ENCODE measurements at places on chromosomes 1 and 21.
A peak's percentile ranks its signal among the peaks of the same experiment; 100 is the strongest.

DNA sequence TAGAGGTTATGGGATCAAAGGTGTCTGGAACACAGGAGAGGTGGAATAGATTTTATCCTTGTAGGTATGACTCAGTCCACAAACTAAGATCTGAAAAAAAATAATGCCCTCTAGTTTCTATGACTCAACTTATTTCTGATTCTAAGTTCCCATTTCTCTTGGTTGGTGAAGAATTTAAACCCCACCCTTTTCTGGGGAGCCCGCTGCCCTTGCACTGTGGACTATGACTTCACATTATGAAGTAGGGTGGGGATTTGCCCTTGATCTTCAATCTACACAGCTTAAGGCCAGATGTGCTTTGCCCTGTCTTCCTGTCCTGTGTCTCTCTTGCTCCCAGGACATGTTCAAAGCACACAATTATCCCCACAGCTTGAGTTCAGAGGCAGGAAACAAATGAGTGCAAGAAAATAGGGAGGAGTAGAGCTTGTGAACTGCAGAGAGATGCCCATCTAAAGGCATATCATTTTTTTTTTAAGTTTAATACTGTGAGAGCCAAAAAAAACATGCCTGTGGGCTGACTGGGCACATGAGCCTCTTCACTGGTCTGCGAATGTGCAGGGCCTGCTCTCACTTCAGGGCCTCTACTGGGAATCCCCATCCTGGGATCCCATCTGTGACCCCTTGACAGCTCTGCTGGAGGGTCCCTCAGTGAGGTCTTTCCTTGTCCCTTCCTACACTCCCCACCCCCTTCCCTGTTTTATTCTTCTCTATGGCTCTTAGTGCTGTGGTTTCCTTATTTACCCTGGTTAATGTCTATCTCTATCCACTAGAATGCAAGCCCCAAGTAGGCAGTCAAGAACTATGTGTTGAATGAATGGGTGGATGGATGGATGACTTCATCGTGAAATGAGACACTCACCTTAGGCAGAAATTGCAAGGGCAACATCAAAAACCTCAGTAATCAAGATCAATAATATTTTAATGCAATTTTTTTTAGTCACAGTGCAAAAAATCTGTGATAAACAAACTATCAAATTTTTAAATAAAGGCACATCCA, 61.5 kb downstream of the CD58 start:
- peak; percentile 79 for DNase-seq

DNA sequence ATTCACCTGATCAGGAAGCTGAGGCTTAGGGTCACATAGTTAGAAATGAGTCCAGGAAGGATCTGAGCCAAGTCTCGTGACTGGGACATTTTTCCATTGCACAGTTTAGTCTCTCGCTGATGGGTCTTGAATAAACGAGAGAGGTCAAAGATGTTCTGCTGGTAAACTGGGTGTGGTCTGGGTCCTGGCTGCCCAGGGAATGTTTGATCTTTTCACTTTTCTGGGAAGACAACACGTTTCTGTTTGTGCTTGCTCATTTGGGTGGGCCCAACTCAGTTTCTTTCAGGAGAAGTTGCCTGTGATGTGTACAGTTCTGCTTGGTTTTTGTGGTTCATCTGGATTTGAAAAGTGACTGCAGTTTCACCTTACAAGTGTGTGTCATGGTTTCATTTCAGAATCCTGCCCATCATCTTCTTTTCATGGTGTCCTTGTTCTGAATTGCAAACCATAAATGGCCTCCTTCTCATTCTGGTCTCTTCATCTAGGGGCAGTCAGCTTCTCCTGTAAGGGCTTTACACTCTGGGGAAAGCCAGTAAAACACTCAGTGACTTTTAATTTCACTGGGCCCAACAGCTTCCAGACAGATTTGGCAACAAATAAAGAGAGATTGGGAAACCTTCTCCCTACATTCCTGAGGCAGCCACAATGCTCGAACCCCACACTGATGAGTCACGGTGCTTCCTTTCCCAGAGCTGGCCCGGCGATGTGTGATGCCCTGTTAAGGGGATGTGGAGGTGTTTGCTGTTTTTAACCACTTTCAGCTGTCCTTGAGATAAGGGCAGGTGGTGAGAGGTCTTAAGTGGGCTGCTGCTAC, 7.2 kb upstream of the TACSTD2 start:
- peak; percentile 19 for DNase-seq

GRCh38 chr21:19026911-19027310, 623.3 kb upstream of the TMPRSS15 start:
- DNase-seq = no peak

- DNase-seq = peak; percentile 66
Measured at GRCh38 chr21:31182231-31183140, 144.2 kb upstream of the KRTAP19-8 start.

DNA sequence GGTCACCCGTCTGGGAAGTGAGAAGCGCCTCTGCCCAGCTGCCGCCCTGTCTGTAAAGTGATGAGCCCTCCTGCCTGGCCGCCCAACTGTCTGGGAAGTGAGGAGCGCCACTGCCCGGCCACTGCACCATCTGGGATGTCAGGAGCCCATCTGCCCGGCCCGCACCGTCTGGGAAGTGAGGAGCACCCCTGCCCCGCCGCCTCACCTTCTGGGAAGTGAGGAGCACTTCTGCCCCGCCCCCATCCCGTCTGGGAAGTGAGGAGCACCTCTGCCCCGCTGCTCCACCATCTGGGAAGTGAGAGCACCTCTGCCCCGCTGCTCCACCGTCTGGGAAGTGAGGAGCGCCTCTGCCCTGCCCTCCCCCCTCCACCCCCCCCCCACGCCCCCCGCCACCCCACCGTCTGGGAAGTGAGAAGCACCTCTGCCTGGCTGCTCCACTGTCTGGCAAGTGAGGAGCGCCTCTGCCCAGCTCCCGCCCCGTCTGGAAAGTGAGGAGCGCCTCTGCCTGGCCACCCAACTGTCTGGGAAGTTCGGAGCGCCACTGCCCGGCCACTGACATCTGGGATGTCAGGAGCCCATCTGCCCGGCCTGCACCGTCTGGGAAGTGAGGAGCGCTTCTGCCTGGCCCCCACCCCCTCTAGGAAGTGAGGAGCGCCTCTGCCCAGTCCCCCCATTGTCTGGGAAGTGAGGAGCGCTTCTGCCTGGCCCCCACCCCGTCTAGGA, 4.5 kb upstream of the ZZZ3 start:
- no peak for DNase-seq

DNA sequence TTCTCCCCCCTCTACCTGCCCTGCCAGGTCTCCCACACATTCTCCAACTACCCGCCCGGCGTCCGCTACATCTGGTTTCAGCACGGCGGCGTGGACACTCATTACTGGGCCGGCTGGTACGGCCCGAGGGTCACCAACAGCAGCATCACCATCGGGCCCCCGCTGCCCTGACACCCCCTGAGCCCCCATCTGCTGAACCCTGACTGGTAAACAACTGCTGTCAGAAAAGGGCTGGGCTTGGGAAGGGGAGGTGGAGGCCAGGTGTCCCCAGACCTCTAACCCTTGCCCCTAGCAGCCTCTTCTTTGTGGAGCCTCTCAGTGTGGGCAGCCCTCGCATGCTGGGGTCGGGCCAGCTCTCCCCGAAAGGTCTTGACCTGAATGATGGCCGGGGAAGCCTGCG, 2.9 kb upstream of the FBXO6 start:
- DNase-seq = no peak

DNA sequence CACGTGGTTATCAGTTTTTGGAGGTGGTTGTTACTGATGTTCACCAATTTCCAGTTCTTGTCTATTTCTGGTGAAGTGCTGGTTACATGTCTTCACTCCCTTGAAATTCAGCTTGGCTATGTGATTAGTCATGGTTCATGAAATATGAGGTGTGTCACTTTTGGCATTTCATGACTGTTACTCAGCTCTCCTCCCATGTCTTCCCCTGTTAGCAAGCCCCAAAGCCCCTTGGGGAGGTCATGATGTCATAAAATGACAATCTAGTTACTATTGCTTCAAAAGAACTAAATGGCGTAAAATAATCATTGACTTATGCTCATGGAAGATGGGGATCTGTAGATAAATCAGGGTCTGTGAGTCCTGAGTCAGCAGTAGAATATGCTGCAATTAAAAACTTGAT, 425.1 kb downstream of the SETD4 start:
- no peak for DNase-seq

- peak; percentile 64 for DNase-seq
Measured at GRCh38 chr1:156684227-156684782, 7.1 kb upstream of the NES start.

GRCh38 chr21:41817228-41817627, 50.4 kb upstream of the RIPK4 start:
- peak; percentile 22 for DNase-seq

DNA sequence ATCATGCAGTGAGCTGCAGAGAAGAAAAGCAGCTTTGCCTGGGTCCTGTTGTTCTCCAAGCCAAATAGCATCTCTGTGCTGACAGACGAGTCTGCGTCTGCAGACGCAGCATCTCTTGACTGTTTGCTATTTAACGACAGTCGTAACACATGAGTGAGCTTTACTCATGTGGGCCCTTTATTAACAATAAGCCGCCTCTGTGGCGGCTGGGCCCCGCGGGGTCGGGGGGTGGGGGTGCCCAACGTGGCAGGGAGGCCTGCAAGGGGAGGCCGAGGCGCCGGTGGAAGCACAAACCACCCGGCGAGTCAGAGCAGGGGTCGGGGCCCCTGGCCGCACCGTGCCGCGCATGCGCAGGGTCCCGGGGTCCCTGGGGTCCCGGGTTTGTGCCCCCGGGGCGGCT, 435.1 kb downstream of the KIF26B start:
- DNase-seq = no peak

DNA sequence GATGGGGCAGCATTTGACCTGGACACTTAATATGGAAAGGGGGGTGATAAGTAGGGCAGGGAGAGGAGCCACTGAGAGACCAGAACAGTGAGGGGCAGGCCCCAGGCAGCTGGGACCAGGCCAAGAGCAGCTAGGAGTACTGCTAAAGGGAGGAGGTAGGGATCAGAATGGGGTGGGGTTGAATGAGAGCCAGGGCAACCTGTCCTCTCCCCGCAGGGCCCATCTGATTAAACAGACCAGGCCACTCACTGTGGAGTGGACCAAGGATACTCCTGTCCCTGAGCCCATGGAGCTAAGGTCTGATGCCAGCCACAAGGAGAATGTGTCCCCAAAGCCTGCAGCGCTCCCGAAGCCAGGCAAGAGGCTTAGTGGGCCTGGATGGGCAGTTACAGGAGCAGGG, 2.1 kb downstream of the C1orf167 start:
- DNase-seq = no peak

Data from activated CD4-positive, alpha-beta T cell treated with anti-CD3 and anti-CD28 coated beads, Interleukin-2, Interleukin-4, amounts not matched to agents 100 ng/mL and 50 ng/mL, durations not matched to agents 16 hours and 8 hours (primary cell).